Cortex of kidney (tissue), 1 donor: ENCODE measurements at places on chromosomes 6 and 20.

GRCh38 chr20:18224968-18225568 lies 63.3 kb upstream of the ZNF133 start:
- DNase-seq = no peak

- no peak for DNase-seq
Measured at GRCh38 chr20:5766085-5766764, 16.0 kb downstream of the SHLD1 start.

DNA sequence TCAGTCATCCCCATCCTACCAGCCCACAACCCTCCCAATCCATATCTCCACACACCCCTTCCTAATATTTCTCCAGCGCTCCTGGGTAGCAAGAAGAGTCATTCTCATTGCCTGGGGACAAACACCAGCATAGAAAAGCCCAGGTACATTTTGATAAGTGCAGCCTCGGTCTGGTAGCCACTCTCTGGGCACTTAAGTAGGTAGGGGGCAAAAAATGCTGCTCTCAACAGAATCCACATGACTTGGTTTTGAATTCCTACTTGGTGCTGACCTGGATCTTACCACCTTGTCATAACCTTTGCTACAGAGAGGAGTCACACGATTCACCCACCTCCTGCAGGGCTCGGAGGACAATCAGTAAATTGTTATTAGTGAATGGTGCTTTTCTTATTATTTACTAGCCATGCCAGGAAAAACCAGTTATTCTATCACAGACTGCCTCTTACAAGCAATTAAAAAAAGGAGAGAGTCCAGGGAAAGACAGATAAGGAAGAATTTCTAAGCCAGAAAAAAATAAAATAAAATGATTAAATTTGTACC lies 249.1 kb downstream of the LY86 start:
- DNase-seq = no peak

DNA sequence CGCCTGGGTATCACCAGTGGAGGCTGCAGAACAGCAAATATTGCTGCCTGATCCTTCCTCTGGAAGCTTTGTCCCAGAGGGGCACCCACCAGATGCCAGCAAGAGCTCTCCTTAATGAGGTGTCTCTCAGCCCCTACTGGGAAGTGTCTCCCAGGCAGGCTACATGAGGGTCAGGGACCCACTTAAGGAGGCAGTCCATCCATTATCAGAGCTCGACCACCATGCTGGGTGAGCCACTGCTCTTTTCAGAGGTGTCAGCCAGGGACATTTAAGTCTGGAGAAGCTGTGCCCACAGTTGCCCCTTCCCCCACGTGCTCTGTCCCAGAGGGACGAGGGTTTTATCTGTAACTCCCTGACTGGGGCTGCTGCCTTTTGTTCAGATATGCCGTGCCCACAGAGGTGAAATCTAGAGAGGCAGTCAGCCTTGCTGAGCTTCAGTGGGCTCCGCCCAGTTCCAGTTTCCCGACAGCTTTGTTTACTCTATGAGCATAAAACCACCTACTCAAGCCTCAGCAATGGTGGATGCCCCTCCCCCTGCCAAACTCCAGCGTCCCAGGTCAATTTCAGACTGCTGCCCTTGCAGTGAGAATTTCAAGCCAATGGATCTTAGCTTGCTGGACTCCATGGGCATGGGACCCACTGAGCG lies 25.9 kb upstream of the AIG1 start:
- no peak for DNase-seq

DNA sequence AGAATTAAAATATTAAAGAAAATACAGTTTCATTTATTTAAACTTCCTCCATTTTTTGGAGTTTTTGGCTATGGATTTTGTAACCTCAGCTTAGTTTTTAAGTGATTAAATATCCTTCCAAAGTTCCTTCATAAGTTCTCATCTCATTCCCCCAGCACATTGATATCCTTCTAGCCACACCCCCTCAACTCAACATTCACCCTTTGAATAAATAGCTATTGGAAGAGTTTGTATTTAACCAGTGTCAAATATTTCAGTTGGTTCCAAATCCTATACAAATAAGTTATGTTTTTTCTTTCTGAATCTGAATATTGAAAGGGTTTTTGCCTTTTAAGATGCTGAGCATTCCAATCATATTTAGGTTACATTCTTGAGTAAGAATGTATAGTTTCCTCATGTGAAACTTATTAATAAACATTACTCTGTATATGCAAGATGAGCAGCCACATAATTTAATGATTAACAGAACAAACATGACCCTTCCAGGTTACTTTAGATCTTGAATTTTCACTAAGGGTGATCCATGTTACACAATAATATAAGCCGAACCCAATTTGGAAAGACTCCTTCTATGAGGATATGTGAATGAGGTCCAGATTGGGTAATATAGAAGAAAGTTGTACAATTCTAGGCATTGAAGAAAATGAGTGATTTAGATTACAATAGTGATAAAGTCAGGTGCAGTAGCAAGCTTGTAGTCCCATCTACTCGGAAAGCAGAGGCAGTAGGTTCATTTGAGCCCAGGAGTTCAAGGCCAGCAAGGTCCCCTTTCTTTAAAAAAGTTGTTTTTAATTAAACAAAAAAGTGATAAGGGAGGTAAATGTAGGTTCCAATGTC lies 13.6 kb downstream of the GLYATL3 start:
- DNase-seq = no peak
